Tongue (tissue), 3 donors: ENCODE measurements at places on chromosomes 4 and X. TPM values are rescaled to one million over a fixed set of nuclear protein-coding genes. Genes with fewer than 3 reads are reported as not detected.

Gene MAGEA1
- not detected for total RNA-seq

Gene PCDH10
- total RNA-seq: 3.6 TPM

Gene CWH43
- total RNA-seq: 0.72 TPM

Gene CDK16
- 116 TPM for total RNA-seq

Gene YY2
- 0.92 TPM for total RNA-seq

Gene F8A3
- total RNA-seq: 1.9 TPM

Gene CENPVL1
- total RNA-seq: not detected

Gene UPF3B
- 1.8 TPM for total RNA-seq

Gene CCDC149
- 20.6 TPM for total RNA-seq

Gene SMR3B
- not detected for total RNA-seq

Gene TMPRSS11D
- total RNA-seq: 6.6 TPM

Gene MTMR8
- 3.5 TPM for total RNA-seq

Gene SORBS2
- total RNA-seq: 49.2 TPM

Gene CSN1S1
- total RNA-seq: not detected

Gene TEX11
- not detected for total RNA-seq

Gene MAD2L1
- total RNA-seq: 5.8 TPM

Gene RBBP7
- 101 TPM for total RNA-seq

Gene NLGN4X
- 11.3 TPM for total RNA-seq

Gene NPY5R
- 0.41 TPM for total RNA-seq

Gene NDST3
- not detected for total RNA-seq

Gene SHROOM4
- total RNA-seq: 10.2 TPM

Gene NPY1R
- 6.3 TPM for total RNA-seq

Gene LRAT
- total RNA-seq: 0.10 TPM

Gene NR3C2
- total RNA-seq: 35.4 TPM
